ENCODE measurements at places on chromosomes 7 and 10.

- DNase-seq = no peak
These were observed 183.2 kb upstream of the LYZL1 start for GRCh38 chr10:29105516-29106215.

DNA sequence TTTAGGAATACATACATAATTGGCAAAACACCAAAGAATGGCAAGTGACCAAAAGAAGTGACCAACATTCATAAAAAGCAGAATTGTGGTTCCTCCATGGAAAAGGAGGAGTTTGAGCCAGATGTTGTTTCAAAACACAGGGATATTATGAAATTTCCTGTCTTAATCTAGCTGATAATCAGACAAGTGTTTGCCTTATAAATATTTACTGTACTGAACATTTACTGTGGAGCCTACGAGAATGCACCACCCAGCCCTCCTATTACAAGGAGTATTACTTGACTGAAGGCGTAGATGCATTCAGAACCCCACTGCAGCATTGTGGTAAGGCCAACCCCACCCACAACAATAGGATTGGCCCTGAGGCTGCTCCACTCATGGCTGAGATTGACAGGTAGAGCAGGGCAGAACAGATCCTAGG, 118.9 kb downstream of the AKR1D1 start:
- no peak for DNase-seq

DNA sequence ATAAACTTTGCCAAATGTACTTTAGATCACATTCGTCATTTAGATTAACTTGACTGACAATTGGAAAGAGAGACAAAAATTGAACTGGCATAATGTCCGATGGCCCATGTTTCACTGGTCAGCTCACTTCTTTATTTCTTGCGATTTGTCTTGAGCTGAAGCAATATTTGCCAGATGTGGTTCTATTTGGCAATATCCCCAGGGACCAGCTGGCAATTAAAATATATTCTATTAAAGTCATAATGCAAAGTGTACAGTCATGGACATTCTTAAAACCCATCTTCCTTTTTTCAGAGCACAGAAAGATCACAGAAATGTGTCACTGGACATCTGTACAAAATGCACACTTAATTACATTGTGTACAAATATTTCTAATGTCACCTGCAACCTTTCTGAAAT, 26.3 kb downstream of the NEBL start:
- DNase-seq = no peak

DNA sequence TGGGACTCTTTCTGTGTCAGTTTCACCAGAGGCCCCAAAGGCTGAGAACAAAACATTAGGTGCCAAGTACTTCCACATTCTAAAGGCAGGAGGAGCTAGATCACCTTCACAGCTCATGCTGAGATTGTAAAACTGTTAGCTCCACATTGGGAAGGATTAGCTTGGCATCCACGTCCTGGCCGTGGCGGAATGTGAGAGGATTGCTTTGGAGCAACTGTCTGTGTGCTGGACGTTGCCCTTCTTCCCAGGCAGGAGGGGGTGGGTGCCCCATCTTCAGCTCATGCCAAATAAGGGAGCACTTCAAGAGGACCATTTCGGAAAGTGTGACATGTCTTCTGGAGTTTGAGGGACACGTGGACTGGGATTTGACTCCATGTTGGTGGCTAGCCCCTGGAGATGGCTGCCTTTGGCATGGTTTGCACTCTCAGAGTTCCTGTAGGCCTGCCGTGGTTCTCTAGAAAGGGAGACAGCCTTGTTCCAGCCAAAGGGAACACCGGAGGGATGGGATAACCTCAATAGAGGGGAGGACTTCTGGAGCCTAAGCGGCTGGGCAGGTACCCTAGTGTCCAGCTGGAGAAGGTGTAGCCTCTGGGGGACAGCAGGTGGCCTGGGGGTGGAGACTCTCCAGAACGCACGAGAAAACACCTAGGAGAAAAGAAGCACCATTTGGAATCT, 19.9 kb upstream of the FMC1 start:
- DNase-seq = no peak

- DNase-seq = no peak
These were observed 3.9 kb upstream of the PVRIG start for GRCh38 chr7:100215895-100216294.
